ENCODE measurements at places on chromosomes 2 and 18. TPM values are rescaled to one million over a fixed set of nuclear protein-coding genes. Genes with fewer than 3 reads are reported as not detected.

SLC9A2 gene
- 0.09 TPM for total RNA-seq

- no peak for DNase-seq
Observed at GRCh38 chr2:168470320-168471162, 14.5 kb downstream of the CERS6 start.

GRCh38 chr2:149613704-149614103, 26.1 kb upstream of the MMADHC start:
- DNase-seq, result no peak

RBM44 gene
- total RNA-seq, result 1.6 TPM

GREB1L gene
- total RNA-seq, result 6.0 TPM
